ENCODE measurements at places on chromosomes 1 and 21.

GRCh38 chr1:217029281-217030157, 306.3 kb upstream of the ESRRG start:
- DNase-seq = peak; percentile 10

DNA sequence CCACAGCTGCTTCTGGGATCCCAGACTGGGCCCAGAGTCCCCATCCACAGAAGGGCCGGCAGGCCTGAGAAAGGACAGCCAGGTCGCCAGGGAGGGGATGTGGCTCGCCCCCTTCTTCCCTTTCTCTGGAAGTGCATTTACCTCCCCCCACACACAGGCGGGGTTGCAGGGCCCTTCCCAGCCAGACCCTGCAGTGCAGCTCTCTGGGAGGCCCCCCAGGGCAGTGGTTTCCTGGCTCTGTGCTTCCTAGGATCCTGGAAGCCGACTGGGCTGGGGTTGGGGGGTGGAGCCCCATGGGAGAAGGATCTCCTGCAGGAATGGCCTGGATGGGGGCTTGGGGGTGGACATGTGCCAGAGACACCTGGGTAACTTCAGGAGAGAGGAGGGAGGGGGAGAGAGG, 4.2 kb upstream of the COL6A1 start:
- no peak for DNase-seq

GRCh38 chr1:209670441-209671082, 4.7 kb upstream of the G0S2 start:
- no peak for DNase-seq

- no peak for DNase-seq
Measured at GRCh38 chr1:5949761-5950100, 42.5 kb downstream of the NPHP4 start.

DNA sequence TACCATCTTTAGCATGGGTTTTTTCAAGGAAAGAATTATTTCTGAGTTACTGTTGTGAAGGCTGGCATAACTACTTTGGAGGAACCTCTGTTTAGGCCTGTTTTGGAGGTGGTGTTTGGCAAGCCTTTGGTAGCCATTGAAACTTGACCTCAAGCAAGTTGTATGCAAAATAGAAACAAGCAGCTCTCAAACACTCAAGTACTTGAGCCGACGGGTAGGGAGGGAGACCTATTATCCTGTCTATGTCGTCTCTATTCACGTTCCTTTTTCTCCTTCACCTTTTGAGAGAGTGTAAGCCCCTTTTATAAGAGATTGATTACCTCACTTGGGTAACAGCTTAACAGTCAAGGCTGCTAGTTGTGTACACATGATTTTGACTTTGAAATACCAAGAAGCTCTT, 878.3 kb upstream of the CXADR start:
- DNase-seq = no peak

DNA sequence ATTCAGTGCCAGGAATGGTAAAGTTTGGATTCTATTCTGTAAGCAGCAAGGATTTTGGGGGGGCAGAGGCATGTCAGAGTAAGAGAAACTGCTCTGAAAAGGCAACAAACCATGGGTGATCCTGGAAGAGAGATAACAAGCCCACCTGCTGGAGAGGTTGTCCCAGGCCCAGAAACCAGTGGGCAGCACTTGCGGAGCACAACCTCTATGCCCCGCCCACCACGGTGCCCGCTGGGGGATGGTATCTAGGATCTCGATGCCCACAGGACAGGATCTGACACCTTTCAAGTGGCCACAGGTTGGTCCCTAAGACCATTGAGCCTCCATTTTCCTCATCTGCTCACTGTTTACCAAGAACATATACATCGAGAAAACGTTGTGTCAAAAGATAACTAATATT, 20.3 kb upstream of the MUL1 start:
- no peak for DNase-seq

- DNase-seq = no peak
Measured at GRCh38 chr1:69271587-69272125, 296.1 kb upstream of the LRRC7 start.

DNA sequence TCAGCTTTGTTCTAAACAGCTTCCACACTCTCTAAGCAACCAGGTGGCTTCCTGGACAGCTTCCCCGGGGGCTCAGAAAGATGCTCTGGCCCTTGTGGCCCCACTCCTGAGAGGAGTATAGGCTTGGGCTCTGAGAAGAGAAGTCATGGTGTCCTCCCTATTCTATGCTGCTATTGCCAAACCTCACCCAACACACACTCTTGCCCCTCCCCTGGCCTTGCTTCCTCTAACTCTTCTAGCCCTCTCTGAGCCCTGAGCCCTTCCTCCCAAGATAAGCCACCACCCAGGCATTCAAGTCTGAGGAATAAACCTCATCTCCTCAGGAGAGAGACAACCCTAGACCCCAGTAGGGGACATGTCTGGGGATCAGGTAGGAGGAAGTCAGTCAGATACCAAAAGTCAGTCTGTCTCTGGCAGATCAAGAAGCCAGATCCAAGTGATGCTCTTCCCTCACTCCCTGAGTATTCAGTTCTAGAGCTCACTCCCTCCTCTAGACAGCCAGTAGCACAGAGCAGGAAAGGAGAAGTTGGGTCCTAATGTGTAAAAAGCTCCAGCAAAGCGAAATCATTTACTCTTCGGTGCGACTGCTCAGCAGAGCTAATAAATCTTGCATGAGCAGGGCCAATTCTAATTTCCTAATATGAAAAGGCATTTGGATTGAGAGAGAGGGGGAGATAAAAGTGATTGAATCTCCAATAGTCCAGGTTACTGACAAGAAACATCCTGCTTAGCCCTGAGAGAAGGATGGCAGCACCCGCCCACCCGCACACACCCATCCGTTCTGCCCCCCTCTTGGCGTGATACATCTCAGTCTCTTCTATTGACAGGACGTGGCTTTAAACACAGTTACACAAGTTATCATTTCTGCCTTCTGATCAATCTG, 50.5 kb downstream of the DMAP1 start:
- no peak for DNase-seq

DNA sequence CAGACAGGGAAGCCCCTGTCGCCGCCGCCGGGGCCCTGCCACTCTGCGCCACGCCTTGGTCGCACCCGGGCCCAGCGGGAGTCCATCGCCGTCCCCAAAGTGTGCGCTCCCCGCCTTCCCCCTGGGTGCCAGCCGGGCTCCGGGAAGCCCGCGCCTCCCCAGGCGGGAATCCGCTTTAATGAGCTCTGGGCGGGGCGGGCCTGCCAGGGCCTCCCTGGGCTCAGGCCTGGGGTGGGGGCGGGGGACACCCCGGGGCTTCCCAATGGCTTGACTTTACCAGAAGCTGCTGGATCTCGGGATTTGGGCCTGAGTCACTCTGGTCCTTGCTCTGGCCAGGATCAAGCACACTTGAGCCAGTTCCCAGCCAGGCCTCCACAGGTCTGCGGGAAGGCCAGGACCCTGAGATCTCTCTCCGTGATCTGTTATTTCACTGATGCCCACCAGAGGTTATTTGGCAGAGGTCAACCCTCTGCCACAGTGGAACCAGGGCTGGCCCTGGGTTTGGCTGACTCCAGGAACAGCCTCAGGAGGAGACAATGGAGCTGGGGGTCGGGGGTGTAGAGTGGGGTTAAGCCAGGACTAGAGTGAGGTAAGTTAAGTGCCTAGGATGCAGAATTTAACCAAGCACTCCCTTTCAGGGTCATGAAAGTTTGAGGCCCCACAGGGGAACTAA, 178.4 kb upstream of the EDN2 start:
- DNase-seq = peak; percentile 61

DNA sequence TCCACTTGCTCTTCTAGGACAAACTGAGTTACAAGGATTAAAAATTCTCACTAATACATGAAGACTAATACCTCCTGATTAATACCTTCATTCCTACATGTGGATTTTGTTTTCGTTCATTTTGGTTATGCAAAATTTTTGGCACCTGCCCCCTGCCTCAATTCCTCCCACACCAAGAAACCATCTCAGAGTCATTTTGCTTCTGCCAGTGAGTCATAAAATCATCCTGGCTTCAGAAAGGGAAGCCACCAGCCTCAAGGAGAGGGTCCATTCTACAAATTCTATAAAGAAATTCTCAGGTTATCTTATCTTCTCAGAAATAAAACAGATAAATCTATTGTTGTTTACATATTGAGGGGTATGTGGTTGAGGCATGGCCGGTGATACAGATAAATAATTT, 103.2 kb upstream of the COA6 start:
- DNase-seq = no peak

DNA sequence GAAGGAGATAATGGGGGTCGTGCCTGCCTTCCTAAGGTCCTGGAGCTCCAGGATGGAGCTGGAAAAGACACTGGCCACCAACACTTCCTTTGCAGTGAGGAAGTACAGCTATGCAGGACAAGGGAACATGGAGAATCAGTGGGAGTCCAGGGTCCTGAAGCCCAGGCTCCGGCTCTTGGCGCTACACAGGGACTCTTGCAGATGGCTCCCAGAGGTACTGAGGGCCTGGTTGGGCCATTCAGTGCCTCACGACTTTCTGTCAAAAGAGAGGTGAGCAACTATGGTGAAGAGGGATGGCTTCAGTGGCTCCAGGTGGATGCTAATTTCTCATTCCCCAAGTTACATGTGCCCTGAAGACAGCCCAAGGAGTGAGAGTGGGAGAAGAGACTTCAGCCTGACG, 1.8 kb upstream of the ETNK2 start:
- DNase-seq = no peak

DNA sequence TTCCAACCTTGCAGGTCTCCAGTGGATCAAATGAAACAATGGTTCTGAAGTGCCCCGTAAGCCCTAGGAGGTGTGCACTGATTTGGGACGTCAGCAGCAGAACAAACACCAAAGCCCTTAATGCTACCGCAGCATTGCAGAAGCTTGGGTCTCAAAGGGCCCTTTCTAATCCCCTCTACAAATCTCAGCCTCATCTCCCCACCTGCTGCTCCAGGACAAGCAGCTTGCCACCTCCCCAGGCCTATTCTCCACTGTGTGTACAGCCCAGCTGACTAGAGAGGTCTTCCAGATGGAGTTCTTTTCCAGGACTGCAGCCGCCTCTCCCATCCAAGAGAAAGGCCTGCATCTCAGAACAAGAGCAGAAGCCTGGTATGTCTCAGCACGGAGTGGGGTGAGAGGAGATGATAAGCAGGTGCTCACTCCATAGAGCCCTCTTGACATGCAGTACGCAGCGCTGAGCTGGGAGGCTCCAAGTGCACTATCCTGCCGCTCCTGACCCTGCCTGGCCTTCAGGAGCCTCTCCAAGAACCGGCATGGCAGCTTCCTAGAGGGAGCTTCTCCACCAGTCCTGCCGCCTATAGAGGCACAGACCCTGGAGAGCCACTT, 46.3 kb downstream of the MRPL37 start:
- DNase-seq = no peak

DNA sequence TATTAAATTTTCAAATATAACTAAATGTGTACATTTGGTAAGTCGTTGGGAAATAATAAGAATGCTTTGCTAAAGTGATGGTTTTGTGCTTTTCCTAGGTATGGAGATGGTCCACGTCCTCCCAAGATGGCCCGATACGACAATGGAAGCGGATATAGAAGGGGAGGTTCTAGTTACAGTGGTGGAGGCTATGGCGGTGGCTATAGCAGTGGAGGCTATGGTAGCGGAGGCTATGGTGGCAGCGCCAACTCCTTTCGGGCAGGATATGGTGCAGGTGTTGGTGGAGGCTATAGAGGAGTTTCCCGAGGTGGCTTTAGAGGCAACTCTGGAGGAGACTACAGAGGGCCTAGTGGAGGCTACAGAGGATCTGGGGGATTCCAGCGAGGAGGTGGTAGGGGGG, 47.8 kb downstream of the DHX9 start:
- no peak for DNase-seq

- DNase-seq = peak; percentile 66
Measured at GRCh38 chr1:215636258-215636965, 69.3 kb downstream of the KCTD3 start.

DNA sequence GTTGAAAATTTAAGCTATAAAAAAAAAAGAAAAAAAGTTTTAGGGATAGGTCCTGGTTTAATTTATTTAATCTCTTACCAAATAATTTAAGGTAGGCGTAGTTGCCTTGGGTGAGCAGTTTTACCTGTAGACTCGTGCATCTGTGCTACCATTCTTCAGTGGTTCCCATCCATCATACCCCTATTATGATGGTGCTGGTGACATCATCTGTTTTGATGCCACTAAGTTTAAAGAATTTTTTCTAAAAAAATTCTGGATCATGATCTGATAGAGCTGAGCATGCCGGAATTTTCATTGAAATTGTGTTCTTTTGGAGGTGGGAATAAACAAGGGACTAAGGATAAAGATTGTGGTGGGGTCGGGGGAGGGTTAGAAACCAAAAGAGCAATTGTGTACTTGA, 15.7 kb downstream of the LAMC1 start:
- DNase-seq = no peak

GRCh38 chr1:110205591-110206155, 4.4 kb upstream of the KCNC4 start:
- no peak for DNase-seq

DNA sequence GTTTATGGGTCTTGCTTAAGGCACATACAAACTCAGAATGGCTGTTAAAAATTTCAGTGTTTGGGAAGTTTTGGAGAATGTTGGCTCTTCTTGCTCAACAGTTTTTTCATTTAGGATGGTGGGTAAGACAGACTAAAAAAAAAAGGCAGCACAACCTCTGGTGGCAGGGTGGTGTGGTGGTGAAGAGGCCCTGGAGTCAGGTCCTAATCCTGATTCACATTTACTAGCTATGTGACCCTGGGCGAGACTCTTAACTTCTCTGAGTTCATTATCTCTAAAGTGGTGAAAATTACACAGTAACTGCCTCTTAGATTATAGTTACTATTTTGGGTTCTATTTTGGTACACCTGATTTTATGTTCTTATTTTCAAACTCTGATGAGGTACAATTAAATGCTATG, 11.6 kb downstream of the UAP1 start:
- no peak for DNase-seq

GRCh38 chr1:45306905-45307304, 19.8 kb upstream of the HPDL start:
- DNase-seq = no peak

GRCh38 chr21:37159053-37159776, 86.2 kb downstream of the TTC3 start:
- DNase-seq = no peak
